Keratinocyte (primary cell): ENCODE measurements at places on chromosomes 2 and 18. TPM values are rescaled to one million over a fixed set of nuclear protein-coding genes. Genes with fewer than 3 reads are reported as not detected.

The PER2 gene
- polyA plus RNA-seq = 0.68 to 2.0 TPM (median 1.6 TPM) in 3 replicates

The CFAP65 gene
- polyA plus RNA-seq = not detected in 3 replicates

The CCDC68 gene
- polyA plus RNA-seq = 1.4 to 2.7 TPM (median 2.3 TPM) in 3 replicates

The NTSR2 gene
- polyA plus RNA-seq = not detected in 3 replicates

The WDR75 gene
- 37.0 to 67.3 TPM (median 60.4 TPM) in 3 replicates for polyA plus RNA-seq

The NOSTRIN gene
- not detected in 3 replicates for polyA plus RNA-seq

The DYSF gene
- 8.2 to 20.6 TPM (median 12.9 TPM) in 3 replicates for polyA plus RNA-seq

The RELCH gene
- polyA plus RNA-seq = 9.4 to 21.8 TPM (median 20.1 TPM) in 3 replicates

DNA sequence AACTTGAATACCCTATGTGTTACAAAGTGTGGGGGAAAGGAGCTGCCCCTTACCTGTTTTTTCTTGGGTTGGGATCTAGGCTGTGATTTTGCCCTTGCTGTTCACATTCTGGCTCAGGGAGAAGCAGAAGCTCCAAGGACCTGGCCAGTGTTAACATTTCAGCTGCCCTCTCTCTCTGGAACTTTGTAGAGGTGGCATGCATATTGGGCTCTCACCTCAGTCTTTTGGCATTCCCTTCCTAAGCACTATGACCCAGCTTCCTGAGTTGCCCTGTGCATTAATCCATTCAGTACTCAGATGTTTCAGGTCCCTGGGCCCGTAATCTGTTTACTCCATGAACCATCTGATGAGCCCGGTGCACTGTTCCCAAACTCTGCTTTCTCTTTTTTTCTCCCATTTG lies 12.1 kb downstream of the LCLAT1 start:
- no peak for DNase-seq

DNA sequence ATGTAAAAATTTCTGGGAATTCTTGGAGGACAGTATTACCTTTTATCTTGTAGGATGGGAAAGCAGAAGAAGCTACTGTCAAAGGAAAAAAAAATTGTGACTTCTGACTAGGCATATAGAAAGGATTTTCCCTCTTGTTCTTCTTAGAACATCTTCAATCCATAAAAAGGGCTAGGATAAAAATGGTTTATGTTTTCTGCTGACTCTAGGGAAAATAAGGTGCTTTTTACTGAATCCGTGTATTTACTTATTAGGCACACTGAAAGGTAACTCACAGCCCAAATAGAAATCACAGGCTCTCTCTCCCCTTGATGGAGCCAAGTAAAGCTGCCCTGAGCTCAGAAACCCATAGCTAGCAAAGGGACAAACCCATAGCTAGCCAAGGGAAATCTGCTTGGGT lies 74.6 kb downstream of the EPAS1 start:
- no peak for DNase-seq

DNA sequence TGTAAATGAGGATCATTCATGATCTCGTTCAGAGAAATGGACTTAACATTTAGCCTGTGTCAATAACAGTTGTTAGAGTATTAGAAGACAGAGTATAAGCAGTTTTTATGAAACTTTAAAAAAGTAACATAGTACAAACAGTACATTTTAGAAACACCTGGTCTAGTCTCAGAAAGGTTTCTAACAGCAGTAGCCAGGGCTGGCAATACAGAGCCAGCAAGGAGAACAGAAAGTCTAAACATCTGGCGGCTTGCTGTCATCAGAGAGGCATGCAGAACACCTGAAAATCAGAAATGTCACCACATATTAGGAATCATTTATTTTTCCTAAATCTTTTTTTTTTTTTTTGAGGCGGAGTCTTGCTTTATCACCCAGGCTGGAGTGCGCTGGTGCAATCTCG lies 50.1 kb downstream of the RPL31 start:
- no peak for DNase-seq

GRCh38 chr2:207734264-207734635 lies 22.8 kb downstream of the CCNYL1 start:
- DNase-seq = no peak

GRCh38 chr2:158923180-158923594 lies 45.3 kb upstream of the TANC1 start:
- DNase-seq = no peak

DNA sequence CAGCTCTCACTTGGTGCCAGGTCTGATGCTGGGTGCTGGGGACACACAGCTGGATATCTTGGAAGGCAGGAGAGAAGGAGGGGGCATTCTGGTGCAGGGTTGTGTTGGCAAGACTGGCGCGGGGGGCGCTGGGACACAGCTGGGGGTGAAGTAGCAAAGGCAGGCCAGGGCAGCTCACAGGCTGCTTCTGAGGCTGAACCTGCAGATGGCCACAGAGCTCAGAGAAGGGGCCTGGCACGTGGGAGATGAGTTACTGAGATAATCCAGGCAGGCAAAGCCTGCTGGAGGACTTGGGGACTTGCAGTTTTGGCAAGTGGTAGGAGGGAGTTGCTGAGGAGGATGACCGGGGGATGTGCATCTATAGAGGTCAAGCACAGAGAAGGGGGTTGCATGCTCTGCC lies 16.2 kb upstream of the DGKD start:
- DNase-seq = no peak

DNA sequence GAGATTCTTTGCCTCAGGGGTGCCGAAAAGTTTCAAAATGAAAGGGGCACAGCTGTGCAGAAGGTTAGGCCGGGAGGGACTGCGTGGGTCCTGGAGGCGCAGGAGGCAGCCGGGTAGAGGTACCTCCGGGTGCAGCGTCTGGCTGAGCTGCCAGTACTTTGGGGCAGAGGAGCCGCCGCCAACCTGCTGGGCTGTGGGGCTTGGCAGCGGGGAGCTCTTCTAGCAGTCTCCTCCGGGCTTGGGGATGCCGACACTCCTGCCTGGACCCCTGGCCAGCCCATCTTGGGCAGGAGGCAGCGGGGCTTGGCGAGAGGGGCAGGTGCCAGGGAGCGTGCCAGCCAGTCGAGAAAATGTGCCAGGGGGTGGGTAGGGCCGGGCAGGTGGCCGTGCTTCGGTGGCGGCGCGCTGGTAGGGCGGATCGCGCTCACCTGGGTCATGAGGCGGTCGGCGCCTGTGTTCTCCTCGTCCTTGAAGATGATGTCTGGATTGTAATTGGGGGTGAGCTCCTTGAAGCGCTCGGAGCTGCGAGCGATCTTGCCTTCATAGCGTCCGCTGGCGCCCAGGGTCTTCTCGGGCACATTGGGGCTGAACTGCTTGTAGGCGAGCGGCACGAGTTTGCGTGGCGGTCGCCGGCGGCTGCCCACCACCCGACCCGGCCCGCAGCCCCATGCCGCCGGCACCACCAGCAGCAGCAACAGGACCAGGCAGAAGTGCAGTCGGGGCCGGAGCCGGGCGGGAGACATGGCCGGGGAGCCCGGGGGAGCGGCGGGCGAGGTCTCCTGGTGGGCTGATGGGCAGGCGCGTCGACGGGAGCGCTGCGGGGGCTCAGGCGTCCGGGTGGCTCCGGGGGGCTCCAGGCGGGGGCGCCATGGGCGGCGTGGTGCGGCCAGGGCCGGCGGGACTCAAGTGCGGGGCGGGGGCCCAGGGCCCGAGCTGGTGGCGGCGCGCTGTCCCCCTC lies 717 bp downstream of the IHH start:
- no peak for DNase-seq

GRCh38 chr18:74493689-74494088 lies 2.5 kb upstream of the CNDP2 start:
- peak; percentile 54 for DNase-seq

DNA sequence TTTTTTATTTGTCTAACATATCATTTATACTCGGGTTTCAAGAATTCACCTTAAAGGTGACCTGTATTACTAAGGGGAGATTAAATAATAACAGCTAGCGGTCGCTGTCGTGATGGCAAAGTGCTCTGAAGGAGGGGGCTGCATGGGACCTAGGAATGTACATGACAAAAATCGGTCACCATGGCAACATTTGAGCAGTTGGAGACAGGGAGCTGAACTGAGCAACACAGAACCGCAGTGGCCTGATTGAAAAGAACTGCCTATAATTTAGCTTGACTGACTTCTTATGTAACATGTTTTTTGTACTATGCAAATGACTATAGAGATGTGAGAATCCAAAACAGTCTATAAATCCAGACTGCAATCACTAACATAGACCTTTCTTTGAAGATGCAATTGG lies 34.3 kb upstream of the EPHA4 start:
- no peak for DNase-seq

DNA sequence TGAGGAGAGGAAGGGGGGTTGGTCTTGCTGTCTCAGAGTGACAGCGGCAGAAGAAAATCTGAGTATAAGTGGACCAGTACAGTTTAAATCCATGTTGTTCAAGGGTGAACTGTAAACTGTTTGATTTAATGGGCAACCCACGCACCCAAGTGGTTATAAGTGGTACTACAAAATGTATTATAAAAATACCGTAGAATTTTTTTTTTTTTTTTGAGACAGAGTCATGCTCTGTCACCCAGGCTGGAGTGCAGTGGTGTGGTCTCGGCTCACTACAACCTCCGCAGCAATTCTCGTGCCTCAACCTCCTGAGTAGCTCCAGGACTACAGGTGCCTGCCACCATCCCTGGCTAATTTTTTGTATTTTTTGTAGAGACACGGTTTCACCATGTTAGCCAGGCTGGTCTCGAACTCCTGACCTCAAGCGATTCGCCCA lies 2.1 kb upstream of the CHCHD5 start:
- no peak for DNase-seq

DNA sequence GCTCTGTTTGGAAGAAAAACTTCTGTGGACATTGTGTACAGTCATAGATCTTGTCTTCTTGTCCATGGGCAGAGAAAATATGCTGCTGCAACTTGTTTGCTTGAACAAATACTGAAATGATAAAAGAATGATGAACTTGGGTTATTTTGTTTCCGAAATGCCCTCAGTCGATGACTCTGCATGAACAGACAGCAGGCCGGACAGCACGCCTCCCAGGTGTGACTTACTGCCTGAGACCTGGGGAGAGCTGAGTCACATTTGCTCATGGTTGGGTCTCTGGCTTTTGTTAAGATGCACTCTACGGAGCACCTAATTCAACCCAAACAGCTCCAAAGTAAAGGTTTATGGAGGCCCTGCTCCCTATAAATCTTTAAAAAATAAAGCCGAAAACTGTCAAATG lies 262.5 kb downstream of the ZNF521 start:
- DNase-seq = no peak

DNA sequence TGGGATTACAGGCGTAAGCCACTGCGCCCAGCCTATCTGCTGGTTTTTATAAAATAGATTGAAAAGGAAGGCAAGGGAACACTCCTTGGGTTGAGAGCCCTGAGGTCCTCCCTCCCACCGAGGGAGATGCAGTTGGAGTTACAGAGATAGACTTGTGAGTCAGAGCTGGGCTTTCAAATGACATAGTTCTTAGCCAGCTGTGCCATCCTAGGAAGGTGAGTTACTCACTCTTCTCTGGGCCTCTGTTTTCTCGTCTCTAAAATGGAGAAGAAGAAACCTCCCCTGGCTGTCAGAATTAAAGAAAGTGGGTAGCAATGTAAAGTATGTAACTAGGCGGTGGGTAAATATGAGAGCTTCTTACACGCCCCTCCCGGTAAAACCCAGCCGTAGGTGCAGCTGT lies 2.4 kb downstream of the LRRFIP1 start:
- DNase-seq = no peak

DNA sequence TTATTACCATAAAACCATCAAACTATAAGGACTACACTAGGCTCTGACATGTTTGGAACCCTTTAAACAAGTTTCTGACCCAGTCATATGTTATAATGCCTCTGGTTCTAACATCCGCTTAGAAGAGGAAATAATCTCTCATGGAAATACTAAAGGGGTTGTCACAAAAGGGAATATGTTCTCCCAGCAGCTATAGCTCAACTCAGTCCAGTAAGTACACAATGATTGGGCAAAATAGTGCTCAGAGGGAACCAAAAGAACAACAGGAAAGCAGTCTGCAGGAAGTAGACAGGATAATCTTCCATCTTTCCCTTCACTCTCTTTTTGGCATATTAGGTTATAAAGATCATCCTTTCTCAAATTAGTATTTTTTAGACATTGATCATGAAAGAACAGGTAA lies 4.3 kb downstream of the SRBD1 start:
- no peak for DNase-seq

GRCh38 chr2:204670124-204670523 lies 124.8 kb downstream of the PARD3B start:
- no peak for DNase-seq

- no peak for DNase-seq
These were observed 115.6 kb downstream of the PPP1R1C start for GRCh38 chr2:182101263-182101662.

GRCh38 chr2:150567771-150568301 lies 80.4 kb upstream of the RND3 start:
- DNase-seq = no peak

DNA sequence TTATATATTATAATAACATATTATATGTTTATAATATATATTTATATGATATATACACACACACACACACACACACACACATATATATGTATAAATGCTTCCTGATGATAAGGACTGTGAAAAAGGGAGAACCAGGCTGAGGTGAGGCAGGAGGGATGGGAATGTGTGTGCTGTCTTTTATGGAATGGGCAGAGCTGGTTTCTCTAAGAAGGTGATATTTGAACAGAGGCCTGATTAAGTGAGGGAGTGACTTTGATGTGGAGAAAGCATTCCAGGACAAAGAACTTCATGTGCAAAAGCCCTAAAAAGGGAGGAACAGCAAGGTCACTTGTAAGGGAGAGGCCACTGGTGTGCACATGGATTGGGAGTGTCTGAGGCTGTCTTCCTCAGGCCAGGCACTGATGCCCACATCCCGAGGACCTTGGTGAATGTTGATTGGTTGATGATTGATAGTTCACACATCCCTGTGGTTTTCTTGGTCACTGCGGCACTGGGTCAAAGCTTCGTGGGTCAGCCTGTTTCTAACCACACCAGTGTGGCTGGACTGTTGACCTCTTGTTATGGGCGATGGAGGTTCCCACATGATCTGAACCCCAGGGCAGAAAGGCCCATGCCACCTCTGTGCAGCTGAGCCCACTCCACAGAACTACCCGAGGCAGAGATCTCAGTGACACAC lies 196.9 kb downstream of the MYCN start:
- no peak for DNase-seq

- DNase-seq = no peak
These were observed 113.7 kb downstream of the B3GNT2 start for GRCh38 chr2:62309465-62310091.

- DNase-seq = no peak
These were observed 59.5 kb downstream of the TTN start for GRCh38 chr2:178747767-178748166.

DNA sequence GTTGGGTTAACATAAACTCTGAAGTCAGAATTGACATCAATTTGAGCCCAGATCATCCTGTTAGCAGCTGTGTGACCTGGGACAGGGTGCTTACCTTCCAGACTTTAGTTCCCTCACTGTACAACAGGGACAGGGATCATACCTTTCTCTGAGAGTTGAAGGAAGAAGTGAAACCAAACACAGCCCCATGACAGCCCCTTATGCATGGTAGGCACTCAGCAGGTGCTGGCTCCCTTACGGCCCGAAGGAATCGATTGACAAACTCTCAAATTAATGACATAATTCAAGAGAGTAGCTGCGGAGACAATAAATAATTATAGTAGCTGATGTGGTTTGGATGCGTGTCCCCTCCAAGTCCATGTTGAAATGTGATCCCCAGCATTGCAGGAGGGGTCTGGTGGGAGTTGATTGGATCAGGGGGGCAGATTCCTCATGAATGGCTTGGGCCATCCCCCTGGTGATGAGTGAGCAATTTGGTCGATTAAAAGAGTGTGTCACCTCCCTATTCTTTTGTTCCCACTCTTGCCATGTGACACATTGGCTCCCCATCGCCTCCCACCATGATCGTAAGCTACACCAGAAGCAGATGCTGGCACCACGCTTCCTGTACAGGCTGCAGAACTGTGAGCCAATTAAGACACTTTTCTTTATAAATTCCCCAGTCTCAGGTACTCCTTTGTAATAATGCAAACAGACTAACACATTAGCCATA lies 72.4 kb downstream of the ODC1 start:
- no peak for DNase-seq

GRCh38 chr2:75288760-75289159 lies 89.4 kb upstream of the TACR1 start:
- DNase-seq = no peak
